ENCODE measurements at places on chromosomes 11 and 22.
A peak's percentile ranks its signal among the peaks of the same experiment; 100 is the strongest.

DNA sequence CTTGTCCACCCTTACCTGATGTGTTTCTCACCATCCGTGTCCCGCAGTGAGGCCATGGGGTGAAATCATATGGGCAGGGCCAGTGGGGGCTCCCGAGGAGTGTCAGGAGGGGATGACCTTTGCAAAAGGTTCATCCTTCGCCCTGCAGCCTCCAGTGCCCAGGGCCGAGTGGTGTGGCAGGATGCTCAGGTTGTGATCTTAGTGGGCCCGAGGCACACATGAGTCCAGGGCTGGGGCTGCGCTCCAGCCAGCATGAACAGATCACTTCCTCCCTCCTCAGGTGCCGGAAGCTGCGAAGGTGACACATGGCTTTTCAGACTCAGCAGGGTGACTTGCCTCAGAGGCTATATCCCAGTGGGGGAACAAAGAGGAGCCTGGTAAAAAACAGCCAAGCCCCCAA is 2.8 kb upstream of the FKBP2 start:
- no peak for DNase-seq

- DNase-seq: no peak
Observed at GRCh38 chr11:971092-971690, 45.5 kb downstream of the AP2A2 start.

DNA sequence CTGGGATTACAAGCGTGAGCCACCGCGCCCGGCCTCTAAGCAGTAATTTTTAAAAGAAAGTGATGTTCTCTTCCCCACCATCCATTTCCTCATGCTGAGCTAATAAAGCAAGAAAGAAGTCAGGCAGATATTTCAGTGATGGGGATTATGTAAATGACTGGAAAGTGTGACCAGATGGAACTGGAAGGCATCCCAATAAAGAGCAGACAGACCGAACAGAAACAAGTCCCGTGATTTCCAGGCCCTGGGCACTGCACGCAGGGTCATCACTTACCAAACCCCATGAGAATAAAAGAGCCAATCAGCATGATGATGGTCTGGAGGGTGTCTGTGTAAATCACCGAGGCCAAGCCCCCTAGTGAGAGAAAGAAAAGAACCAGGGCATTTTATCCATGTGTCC is 18.2 kb downstream of the SLC5A4 start:
- DNase-seq: no peak

GRCh38 chr11:27002838-27003237 is 8.9 kb downstream of the FIBIN start:
- DNase-seq: no peak

GRCh38 chr11:123086305-123086704 is 24.4 kb upstream of the HSPA8 start:
- DNase-seq: no peak

DNA sequence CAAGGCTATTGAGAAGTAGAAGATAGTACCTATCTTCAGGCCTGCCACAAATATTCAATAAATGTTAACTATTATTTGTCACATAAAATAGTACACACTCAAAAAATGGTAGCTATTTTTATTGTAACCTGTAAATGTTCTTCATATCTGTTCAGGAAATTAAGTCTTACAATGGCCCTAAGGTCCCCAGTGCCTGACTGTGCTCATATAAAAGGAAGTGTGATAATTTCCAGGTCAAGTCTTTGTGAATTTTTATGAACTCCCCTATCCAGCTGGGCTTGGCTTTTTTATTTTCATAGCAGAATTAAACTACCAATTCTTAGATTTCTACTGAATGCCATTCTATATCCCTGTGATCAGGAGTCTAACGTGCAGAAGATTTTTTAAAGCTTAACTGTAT is 284.2 kb upstream of the PITPNB start:
- no peak for DNase-seq

DNA sequence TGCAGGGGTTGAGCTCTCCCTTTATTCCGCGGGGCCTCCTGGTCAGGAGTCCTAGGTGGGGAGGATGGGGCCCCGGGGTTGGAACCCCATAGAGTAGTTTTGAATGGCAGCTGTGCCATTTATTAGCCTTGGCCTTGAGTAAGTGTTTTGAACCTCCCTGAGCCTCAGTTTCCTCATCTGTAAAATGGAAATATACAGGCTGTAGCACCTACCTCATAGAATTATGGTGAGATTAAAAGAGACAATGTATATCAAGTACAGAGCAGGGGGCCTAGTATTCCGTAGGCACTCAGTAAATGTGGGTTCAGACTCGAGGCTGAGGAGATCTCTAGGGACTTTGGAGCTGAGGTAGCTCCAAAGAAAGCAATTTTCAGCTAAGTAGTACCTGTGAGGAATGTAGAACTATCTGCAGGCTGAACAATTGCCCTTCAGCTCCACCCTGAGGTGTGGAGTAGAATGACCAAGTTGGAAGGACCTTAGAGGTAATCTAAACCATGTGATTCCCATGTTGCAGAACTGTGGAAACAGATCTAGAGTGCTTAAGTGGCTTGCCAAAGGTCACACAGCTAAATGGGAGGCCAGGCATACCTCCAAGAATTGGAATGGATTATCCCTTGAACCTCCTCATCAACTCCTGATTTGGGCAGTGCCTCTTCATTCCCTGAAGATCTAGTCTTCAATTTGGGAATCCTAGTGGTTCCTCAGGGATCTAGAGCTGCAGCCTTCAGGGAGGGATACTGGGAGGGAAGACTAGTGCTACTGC is 682 bp downstream of the PGAP2 start:
- DNase-seq: peak; percentile 46

DNA sequence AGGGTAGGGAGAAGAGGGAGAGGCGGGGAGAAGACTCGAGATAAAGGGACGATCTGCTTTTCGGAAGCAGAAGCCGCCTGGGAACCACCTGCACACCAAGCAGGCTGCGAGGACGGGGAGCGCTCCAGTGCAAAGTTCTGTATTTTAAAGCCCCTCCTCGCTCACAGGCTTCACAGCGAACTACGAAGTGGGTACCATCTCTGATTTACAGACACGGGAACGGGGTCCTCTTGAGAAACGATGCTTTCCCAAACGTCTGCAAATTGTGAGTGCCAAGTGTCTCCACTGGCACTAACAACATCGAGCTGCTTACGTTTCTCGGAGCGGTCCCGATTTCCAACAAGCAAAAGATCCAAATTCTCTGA is 700 bp upstream of the STX3 start:
- DNase-seq: no peak

GRCh38 chr11:95241681-95242081 is 10.7 kb upstream of the SESN3 start:
- peak; percentile 37 for DNase-seq

- DNase-seq: peak; percentile 83
Observed at GRCh38 chr11:111631666-111632039, 29.4 kb downstream of the SIK2 start.

DNA sequence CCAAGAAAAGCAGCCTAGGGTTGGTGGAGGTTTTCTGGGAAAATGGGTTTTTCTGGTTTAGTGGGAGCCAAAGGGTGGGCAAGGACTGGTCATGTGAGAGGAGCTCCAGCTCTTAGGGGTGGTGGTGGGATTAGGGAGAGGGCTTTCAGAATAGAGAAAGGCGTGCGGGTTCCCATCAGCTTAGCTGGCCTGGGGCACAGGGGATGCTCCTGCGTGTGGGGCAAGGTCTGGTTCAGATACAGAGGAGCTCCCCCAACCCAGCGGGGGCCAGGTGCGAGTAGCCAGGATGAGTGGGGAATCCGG is 644 bp downstream of the TMEM134 start:
- DNase-seq: no peak

- no peak for DNase-seq
Observed at GRCh38 chr11:12807621-12808020, 133.4 kb downstream of the TEAD1 start.

- no peak for DNase-seq
Observed at GRCh38 chr22:19705181-19705934, 8.9 kb upstream of the SEPTIN5 start.

DNA sequence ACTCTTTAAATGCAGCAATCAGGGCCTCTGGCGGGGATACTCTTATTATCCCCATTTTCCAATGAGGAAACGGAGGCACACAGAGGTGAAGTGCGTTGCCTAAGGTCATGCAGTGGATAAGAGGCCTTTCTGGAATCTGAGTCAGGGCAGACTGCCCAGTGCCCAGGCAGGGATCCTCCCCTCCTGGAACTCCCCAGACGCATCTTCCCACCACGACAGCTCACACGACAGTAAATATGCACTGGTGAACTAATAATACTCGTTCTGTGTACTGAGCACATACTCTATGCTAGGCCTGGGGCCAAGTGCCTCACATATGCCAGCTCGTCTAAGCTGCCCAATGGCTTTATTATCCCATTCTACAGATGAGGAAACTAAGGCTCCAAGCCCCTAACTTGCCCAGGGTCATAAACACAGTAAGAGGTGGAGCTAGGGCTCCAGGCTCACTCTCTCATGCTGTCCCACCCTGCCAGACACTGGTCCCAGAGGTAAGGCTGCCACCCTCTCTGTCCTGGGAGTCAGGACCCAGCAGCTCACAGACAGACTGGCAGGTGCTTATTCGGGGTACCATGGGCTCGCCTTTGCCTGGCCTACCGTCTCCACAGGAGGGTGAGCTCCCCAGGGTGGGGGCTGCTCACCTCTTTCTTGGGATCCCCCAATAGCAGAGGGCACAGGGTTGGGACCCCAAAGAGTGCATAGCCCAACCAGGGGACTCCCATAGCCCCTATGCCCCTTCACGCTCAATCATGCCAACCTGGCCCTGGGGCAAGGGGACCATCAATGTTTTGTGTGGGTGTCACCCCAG is 2.3 kb downstream of the IL2RB start:
- DNase-seq: no peak

- no peak for DNase-seq
Observed at GRCh38 chr22:36322602-36322915, 65.2 kb downstream of the MYH9 start.

DNA sequence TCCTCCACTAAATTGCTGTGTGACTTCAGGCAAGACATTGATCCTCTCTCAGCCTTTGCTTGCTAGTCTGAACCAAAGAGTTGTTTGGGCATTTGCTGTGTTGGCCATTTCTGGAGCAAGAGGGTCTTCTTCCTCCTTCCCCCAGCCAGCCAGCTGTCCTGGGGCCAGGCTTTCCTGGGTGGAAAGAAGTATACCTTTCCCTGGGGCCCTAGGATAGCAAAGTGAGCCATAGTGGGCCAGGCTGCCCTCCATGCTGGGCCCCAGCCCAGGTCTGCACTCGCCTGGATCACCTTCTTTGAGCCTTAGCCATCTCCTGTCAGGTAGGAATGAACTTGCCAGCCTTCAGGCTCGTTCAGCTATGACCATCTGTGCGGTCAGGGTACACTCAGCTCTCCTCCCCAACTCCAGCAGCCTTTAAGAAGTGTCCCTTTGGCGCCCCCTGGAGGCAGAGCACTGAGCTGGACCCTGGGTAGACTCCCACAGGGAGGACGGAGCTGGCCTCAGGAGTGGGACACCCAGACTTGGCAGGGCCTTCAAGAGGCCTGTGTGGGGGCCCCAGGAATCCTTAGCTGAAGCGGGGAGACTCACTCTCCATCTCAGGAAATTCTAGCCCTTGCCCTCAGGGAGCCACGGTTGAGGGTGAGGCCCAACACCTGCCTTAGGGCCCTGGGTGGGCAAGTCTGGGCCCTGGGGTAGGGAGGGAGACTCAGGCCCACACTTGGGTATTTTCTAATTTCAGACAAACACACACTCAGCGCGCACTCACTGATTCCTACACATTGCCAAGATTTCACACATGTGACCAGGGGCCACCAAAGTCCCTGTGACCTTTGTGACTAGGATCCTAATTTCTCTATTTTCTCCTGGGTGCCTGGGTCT is 35.6 kb upstream of the TPBGL start:
- DNase-seq: peak; percentile 77

DNA sequence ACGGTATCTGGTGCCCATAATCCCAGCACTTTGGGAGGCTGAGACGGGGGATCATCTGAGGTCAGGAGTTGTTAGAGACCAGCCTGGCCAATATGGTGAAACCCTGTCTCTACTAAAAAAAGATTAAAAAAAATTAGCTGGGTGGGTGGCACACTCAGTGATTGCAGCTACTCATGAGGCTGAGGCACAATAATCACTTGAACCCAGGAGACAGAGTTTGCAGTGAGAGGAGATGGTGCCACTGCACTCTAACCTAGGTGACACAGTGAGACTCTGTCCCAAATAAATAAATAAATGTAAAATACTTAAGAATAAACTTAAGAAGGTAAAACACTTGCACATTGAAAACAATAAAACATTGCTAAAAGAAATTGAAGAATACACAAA is 90.4 kb downstream of the ZNF280B start:
- no peak for DNase-seq

- DNase-seq: no peak
Observed at GRCh38 chr11:119755356-119756071, 26.5 kb upstream of the NECTIN1 start.

- DNase-seq: no peak
Observed at GRCh38 chr11:84425673-84426072, 1139.5 kb upstream of the CCDC90B start.

DNA sequence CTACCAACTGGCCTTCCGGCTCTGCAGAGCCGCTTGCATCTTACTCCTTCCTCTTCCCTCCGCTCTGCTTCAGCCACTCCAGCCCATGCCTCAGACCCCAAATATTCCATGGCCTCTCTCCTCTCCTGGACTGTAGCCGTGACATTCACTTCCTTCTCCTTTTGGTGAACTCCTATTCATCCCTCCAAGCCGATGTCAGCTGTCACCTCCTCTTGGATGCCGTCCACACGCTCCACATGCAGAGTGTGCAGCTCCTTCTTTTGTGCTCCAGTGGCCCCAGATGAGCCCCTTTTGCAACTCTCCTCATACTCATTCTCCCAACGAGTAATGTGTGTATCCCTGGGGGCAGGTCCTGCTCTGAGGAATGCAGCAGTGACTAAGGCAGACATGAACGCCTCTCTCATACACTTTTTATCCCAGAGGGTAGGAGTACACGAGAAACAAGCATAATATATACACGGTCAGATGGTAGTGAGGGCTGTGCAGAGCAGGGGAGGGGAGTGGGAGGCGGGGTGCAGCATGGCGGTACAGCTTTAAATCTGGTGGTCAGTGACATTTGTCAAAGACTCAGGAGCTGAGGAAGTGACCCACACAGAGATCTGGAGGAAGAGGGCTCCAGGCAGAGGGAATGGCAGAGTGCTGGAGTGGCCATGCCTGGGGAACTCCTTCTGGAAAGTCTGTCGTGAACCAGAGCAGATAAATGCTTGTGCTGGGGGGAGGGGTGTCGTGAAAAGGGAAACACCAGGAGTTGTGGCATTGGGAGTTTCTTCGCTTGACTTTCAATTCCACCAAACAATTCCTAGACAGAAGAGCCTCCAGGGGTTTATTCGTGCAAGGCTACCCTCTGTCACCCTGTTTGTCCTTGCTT is 83.8 kb upstream of the ATXN10 start:
- DNase-seq: peak; percentile 48

GRCh38 chr11:100932474-100933100 is 197.0 kb downstream of the PGR start:
- DNase-seq: peak; percentile 55

GRCh38 chr22:38219632-38220031 is 17.8 kb downstream of the MAFF start:
- no peak for DNase-seq

All from fibroblast of upper back skin (primary cell).